Fibroblast of gingiva (primary cell): ENCODE measurements at places on chromosomes 13 and 19.

- no peak for DNase-seq
Measured at GRCh38 chr13:111967572-111968201, 99.3 kb upstream of the SOX1 start.

DNA sequence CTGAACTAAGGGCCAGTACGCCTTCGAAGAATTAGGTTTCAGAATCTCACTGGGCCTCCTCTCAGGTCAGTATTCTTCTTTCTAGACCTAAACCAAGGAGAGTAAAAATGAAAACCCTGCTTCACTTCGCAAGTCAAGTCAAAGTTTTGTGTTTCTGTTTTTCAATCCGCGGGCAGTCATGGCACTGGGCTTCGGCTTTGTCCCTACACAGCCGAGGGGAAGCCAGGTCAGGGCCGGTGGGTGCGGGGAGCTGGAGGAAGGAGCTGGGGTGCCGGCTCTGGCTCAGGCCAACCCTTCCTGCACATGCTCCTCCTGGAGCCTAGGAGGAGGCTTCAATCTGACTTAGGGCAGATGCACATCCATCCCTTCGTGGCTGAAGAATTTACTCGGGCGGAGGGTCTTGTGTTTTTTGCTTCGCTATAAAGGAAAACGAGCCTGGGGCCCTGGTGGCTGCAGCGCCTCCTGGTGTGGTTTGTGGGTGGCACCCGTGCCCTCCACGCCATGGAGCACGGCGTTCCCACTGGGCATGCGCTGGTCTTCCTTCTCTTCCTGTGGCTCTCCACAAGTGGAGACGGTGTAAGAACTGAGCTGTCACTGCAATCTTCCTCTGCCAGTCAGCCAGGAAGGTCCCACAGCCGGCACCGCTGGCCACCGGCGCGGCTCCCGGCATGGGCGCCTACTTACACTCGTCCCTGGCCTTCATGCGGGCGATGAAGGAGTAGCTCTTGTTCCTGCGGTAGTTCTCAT lies 22.5 kb downstream of the C19orf44 start:
- DNase-seq: no peak

DNA sequence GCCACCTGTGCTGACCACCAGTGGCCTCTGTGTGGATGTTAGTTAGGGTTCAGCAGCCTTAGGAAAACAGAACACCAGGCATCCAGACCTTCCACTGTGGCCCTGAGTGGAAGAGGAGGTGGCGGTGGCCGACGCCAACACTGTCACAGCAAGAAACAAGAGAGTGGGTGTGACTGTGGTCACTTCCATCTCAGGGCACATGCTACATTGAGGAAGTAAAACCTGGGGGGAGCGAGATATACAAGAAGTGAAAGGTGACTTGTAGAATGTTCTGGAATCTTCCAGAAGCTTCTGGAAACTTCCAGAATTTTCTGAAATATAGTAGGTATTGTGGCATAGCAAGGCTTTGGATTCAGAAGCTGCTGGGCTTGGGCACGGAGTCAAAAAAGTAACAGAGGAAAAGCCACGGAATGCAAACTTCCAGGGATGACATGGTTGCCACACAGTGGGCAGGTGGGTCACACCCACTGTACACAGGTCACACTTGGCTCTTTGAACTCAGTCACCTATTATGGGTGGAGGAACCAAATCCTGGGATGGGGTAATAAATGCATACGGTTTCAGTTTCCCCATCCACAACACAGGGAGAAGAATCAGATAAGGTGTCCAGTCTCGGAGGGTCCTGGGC lies 24.3 kb downstream of the GNG7 start:
- DNase-seq: no peak

DNA sequence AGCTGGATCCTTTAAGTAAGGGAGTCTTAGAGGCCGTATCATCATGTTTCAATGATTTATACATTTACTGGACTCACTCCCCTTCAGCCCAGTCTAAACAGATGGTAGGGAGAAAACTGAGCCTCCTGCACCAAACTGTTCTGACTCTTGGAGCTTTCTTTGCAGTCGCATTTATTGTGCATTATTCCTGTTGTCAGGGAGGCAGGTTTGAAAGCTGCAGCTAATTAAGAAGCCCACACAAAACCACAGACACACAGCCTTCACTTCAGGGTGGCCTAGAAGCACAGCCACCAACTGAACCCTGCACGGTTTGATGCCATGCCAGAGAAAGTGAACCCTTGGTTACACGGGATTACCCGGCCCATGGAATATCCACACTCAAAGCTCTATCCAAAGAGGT lies 911.0 kb downstream of the UQCRFS1 start:
- DNase-seq: no peak
